ENCODE measurements at places on chromosomes 2 and 18.

GRCh38 chr2:240297256-240298116, 138.0 kb upstream of the GPC1 start:
- no peak for DNase-seq

DNA sequence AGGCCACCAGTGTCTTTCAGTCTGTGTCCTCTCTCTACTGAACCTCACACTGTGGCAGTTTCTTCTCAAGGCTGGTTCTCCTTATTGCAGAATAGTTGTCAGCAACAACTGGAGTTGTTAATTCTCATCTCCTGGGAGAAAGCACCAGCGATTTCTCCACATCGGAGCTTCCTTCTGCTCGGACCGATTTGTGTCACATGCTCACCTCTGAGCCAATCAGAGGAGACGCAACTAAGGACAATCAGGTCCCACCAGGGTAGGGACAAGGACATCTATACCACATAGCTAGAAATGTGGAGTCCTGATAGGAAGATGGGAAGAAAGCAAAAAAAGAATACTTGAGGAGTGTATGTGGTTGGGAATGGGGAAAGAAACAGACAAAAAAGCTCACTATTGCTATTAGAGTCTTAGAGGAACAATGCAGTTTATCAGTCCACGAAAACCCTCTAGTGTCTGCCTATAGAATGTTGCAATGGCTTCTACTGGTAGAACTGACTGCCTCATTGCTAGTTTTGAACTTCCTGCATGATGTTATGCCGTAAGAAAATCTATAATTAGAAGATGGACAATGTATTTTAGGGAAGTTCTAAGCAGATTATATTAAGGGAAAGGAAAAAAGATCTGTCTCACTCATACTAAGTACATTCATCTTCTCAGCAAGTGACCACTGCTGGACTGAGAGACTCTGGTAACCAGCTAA, 169.7 kb downstream of the CDCA7 start:
- no peak for DNase-seq

DNA sequence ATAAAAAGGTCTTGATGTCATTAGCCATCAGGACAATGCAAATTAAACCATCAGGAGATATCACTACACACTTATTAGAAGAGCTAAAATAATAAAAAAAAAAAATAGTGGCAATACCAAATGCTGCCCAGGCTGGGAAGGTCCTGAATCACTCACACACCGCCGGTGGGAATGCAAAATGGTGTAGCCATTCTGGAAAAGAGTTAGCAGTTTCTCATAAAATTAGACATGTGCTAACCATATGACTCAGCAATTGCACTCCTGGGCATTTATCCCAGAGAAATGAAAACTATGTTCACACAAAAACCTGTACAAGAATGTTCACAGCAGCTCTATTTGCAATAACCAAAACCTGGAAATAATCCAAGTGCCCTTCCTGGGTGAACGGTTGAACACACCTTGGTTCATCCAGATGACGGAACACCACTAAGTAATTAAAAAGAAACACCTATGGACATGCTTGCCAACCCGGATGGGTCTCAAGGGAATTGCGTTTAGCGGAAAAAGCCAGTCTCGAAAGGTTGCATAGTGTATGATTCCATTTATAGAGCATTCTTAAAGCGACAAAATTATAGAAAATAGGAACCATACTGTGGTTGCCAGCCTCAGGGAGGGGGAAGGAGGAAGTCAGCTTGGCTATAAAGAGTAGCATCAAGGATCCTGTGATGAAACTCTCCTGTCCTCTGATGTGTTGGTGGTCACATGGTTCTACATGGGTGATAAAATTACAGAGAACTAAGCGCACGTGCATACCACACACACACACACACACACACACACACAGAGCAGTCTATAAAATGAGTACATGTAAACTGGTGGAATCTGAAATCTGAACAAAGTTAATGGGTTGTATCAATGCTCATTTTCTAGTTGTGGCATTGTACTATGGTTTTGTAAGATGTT, 4.6 kb downstream of the MBP start:
- DNase-seq: no peak

- no peak for DNase-seq
Observed at GRCh38 chr2:224122542-224122941, 83.5 kb upstream of the SERPINE2 start.

- no peak for DNase-seq
Observed at GRCh38 chr2:85755122-85756027, 1.6 kb downstream of the ATOH8 start.

DNA sequence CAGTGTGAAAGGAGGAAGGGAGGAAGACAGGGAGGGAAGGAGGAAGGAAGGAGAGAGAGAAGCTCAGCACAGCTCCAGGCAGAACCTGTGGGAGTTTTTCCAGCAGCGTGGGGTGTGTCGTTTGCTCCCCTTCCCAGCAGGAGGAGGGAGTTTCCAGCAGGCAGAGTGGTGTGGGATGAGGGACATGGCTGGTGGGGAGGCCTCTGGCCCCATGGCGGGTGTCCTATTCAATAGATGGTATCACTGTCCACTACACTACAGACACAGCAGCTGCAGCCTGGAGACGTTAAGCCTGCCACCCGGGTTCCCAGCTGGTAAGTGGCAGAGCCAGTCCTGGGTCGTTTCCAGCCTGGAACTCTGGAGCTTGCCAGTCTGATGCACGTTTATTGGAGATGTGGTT, 44.7 kb downstream of the GLI2 start:
- no peak for DNase-seq

- DNase-seq: peak; percentile 24
Observed at GRCh38 chr2:102442967-102443828, 20.2 kb downstream of the IL18RAP start.

DNA sequence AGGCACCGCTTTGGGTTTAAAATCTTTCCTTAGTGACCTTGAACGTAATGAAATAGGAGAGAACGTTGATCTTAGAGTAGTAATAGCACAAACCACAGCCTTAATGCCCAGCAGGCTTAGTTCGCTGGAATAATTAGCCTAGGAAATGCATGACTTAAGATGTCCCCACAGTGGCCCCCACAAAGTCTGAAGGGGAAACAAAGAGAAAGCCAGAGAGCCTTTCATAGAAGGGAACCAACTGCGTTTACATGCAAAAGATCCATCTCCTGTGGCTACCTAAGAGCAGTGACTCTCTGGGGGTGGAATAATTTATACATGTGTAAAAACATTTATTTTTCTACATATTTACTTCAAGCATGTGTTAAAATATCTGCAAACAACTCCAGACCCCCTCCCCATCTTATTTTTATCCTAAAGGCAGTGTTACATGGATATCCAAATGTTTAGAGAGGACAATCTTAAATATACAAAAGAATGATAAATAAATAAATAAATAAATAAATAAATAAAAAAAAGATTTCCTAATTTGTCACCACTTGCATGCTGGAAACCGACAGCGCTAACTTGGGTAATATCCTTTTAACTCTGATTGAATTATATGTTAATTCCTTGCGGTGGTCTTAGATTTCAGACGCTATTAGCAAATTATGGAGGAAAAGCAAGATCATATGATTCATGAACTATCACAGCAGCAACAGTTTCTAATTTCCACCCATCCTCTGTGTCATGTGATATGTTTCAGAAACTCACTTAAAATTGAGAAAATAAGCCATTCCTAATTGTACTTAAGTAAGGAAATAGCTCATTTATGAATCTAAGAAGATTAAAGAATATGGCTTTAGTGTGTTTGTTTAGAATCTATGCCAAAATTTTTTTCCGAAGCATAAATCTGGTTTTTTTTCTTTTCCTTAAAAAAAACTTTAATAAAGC, 23.4 kb upstream of the CYP1B1 start:
- DNase-seq: no peak

DNA sequence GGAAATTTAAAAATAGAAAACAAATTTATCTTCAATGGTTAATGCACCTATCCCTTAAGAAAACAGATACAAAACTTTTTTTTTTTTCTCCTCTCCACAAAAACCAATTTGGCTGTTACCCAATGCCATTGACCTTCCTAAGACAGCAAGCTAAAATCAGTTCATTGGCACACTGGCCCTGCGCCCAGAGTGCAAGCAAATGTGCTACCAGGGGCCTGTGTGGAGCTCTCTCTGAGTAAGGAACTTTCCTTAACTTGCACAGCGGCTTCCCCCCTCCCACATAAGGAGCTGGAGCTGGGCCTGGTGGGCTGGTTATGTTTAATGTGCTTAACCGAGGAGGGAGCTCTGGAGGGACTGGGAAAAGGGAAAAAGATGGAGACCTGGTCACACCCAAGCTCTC, 17.6 kb upstream of the POU3F3 start:
- no peak for DNase-seq

GRCh38 chr2:109435901-109436598, 177.7 kb downstream of the SEPTIN10 start:
- DNase-seq: no peak

GRCh38 chr2:73385123-73385503, 523 bp upstream of the ALMS1 start:
- no peak for DNase-seq

GRCh38 chr18:2687390-2688001, 32.0 kb downstream of the SMCHD1 start:
- DNase-seq: no peak

- no peak for DNase-seq
Observed at GRCh38 chr2:7033136-7033960, 116.1 kb downstream of the RNF144A start.

DNA sequence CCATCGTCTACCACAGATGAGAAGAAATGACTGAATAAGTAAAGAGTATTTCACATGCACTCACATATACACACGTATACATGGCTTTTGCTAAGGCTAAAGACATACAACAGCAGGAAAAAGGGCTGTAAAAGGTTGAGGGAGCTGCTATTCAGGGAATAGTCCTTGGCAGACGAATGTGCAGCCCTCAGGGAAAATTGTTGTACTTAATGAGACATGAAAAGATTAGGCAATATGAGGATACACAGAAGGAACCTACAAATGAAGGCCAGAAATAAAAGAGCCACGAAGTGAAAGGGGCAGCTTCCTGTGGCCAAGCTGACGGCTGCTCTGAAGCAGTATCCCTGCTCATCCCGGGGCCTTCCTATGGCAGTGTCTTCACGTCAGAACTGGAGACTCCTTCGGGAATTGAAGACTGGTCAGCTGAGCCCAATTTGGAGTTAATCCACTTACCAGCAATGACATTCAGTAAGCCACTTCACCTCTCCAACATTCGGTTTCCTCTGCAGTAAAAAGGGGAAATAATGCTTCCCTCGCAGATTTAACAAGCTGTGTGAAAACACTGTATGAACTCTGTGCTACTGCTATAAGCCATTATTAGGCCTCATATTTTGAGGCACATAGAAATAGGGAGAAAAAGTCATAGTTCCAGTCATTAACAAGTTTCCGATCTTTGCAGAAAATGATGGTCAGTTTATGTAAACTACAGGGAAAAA, 221.8 kb downstream of the STK39 start:
- DNase-seq: no peak

GRCh38 chr2:216517447-216518225, 19.0 kb downstream of the RPL37A start:
- DNase-seq: no peak

- no peak for DNase-seq
Observed at GRCh38 chr2:189502714-189503113, 61.4 kb downstream of the WDR75 start.

DNA sequence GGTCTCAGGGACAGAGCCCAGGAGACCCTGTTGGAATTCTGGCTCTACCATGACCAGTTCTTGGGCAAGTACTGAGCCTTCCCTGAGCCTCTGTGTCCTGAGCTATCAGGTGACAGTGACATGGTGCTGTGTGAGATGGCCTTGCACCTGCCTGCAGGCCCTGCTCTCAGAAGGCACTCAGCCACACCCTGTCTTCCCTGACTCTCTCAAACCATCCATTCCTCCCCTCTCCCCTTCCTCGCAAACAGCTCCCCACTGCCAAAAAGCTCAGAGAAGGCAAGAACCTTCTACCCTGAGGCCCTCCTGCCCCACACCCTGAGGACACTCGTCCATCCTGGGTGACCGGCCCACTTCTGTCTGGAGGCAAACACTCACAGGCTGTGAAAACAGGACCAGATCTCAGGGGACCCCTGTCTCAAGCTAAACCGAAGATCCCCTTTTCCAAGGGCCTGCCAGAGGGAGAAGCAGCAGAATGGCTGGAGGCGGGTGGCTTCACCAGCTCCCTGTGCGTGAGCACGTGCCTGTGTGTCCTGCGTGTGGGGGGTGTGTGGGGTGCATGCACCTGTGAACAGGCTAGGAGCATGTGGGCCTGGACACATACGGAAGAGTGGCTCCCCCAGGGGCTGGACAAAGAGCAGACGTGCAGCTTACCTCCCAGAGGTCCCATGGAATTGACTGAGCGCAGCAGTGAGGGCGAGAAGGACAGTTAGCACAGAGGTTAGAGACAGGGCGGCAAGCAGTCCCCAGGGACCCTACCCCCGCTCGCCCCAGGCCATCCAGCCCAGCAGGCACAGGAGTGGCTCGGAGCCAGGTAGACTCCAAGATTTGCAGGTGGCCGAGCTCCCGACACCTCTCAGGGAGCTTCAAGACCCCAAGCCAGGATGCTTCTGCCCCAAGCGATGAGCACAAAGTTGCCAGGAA, 53.9 kb downstream of the BIN1 start:
- DNase-seq: no peak

Data from stimulated activated CD8-positive, alpha-beta memory T cell treated with anti-CD3 and anti-CD28 coated beads, Interleukin-4, amount 100 ng/mL, for 1 hour (primary cell).